ENCODE measurements at places on chromosomes 5 and 9.

DNA sequence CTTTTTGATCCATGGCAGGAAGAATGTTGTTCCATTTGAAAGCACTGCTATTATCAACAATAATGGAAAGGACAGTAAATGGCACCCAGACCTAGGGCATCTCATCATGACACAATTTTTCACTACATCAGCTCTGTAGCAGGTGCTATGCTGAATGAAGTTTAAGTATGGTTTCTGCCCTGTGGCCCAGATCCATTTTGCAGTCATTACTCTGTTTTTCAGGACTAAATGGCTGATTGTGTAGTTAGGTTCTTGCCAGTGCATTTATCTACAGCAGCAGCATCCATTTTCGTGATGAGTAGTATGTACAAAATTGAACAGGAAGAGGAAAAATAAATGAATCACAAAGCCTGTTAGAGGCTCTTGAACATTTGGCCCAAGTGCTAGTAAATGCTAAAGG, 270.5 kb upstream of the CD180 start:
- no peak for DNase-seq

- DNase-seq, result no peak
Measured at GRCh38 chr5:88661806-88662207, 221.2 kb downstream of the MEF2C start.

GRCh38 chr5:179880848-179881590, 22.4 kb upstream of the MRNIP start:
- DNase-seq, result no peak

DNA sequence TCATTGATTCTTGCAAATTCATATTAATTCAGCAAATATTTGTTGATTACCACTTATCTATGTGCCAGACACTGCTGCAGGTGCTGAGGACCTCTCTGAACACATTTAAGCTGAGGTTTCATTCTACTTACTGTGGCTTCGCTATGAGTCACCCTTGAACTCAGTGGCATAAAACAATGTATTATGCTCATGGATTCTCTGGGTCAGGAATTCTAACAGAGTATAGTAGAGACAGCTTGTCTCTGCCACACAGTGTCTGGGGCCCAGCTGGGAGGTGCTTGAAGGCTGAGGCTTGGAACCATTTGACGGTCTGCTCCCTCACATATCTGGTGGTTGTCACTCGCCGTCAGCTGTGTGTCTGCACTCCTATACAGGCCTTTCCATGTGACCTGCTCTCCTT, 124.3 kb upstream of the NR3C1 start:
- DNase-seq, result no peak
